Breast epithelium (tissue), 4 donors: ENCODE measurements at places on chromosomes 1 and 21. TPM values are rescaled to one million over a fixed set of nuclear protein-coding genes. Genes with fewer than 3 reads are reported as not detected.

DNA sequence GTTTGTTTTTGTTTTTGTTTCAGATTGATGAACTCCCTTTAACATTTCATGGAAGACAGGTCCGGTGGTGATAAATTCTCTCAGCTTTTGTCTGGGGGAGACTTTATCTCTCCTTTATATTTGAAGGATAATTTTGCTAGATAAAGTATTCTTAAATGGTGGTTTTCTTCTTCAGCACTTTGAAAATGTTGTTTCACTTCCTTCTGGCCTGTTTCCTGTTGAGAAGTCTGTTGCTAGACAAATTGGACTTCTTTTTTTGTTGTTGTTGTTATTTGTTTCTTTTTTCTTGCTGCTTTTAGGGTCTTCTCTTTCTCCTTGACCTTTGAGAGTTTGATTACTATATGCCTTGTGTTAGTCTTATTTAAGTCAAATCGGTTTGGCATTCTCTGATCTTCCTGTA lies 50.8 kb downstream of the CRP start:
- DNase-seq, result no peak
- H3K27me3 ChIP-seq, result no peaks in the 10 kb centered on the region
- no peaks in the 10 kb centered on the region for H3K4me1 ChIP-seq
- H3K27ac ChIP-seq, result no peak overlapping the region
- H3K36me3 ChIP-seq, result no peaks in the 10 kb centered on the region

DNA sequence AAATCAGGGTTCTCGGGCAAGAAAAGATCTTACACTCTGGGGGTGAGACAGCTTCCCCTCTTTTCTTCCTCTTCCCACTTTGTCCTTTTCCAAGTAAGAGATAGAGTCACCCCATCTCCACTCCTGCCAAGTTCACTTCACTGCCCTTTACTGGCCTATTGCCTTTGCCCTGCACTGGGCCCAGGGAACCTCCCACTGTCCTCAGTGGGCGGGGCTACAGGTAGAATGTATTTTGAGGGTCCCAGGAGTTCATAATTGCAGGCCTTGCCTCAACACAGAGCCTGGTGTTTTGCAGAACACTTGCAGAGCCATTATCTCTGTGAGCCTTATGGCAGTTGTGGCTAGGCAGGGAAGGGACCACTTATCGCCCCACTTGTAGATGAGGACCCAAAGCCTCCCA lies 3.3 kb downstream of the AMPD2 start:
- no peaks in the 10 kb centered on the region for H3K27me3 ChIP-seq
- H3K4me1 ChIP-seq, result no peaks in the 10 kb centered on the region
- DNase-seq, result no peak
- H3K36me3 ChIP-seq, result no peaks in the 10 kb centered on the region
- no peak overlapping the region for H3K27ac ChIP-seq
- no peak overlapping the region for H3K4me3 ChIP-seq

Gene RGS18
- 2.0 TPM for total RNA-seq

- H3K36me3 ChIP-seq, result no peaks in the 10 kb centered on the region
- no peak overlapping the region for H3K4me3 ChIP-seq
- H3K27ac ChIP-seq, result no peak overlapping the region
Measured at GRCh38 chr1:108107658-108108057, 92.5 kb downstream of the SLC25A24 start.

GRCh38 chr1:22323141-22323845 lies 128.4 kb upstream of the ZBTB40 start:
- H3K4me3 ChIP-seq, result no peak overlapping the region
- H3K36me3 ChIP-seq, result no peaks in the 10 kb centered on the region
- DNase-seq, result no peak
- H3K4me1 ChIP-seq, result no peaks in the 10 kb centered on the region
- no peak overlapping the region for H3K27ac ChIP-seq
- no peaks in the 10 kb centered on the region for H3K27me3 ChIP-seq

Gene SAMSN1
- 15.4 TPM for total RNA-seq

- H3K27me3 ChIP-seq, result no peaks in the 10 kb centered on the region
- no peaks in the 10 kb centered on the region for H3K36me3 ChIP-seq
- DNase-seq, result no peak
- no peak overlapping the region for H3K4me3 ChIP-seq
- no peak overlapping the region for H3K27ac ChIP-seq
- H3K4me1 ChIP-seq, result no peaks in the 10 kb centered on the region
Measured at GRCh38 chr21:40736145-40736544, 110.8 kb downstream of the DSCAM start.

DNA sequence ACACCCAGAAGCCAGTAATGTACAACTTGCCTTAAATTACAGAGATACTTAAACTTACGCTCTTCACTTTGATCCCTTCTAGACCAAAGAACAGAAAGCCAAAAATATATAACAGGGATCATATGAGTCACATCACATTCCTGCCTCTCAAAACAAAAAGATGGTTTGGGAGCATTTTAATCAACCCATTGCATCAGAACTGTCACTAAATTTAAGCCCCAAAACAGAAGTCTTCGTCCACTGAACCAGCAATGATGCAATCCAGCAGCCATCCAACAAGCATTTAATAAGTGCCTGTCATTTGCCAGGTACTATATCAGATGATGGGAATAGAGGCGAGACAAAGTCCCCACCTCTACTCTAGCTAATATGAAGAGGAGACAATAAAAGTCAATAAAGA lies 42.7 kb upstream of the GLIS1 start:
- no peaks in the 10 kb centered on the region for H3K27me3 ChIP-seq
- H3K4me3 ChIP-seq, result no peak overlapping the region

GRCh38 chr1:196407358-196408051 lies 200.7 kb downstream of the KCNT2 start:
- no peaks in the 10 kb centered on the region for H3K4me1 ChIP-seq
- H3K27ac ChIP-seq, result peak overlapping the region; percentile 54
- no peaks in the 10 kb centered on the region for H3K36me3 ChIP-seq
- H3K4me3 ChIP-seq, result no peak overlapping the region
- H3K27me3 ChIP-seq, result no peaks in the 10 kb centered on the region

Gene SMCP
- total RNA-seq, result not detected

Gene ANKRD34A
- total RNA-seq, result 0.59 TPM

Gene ZSCAN20
- total RNA-seq, result 7.9 TPM

- no peaks in the 10 kb centered on the region for H3K4me1 ChIP-seq
- no peaks in the 10 kb centered on the region for H3K36me3 ChIP-seq
- no peak overlapping the region for H3K27ac ChIP-seq
- no peaks in the 10 kb centered on the region for H3K27me3 ChIP-seq
- H3K4me3 ChIP-seq, result no peak overlapping the region
Measured at GRCh38 chr1:84973498-84974334, 23.2 kb downstream of the MCOLN2 start.

GRCh38 chr1:31736675-31737074 lies 27.5 kb downstream of the ADGRB2 start:
- peak overlapping the region; percentile 43 for H3K4me3 ChIP-seq
- DNase-seq, result no peak
- no peaks in the 10 kb centered on the region for H3K36me3 ChIP-seq
- no peaks in the 10 kb centered on the region for H3K4me1 ChIP-seq
- peak overlapping the region; percentile 19 for H3K27ac ChIP-seq
- no peaks in the 10 kb centered on the region for H3K27me3 ChIP-seq

DNA sequence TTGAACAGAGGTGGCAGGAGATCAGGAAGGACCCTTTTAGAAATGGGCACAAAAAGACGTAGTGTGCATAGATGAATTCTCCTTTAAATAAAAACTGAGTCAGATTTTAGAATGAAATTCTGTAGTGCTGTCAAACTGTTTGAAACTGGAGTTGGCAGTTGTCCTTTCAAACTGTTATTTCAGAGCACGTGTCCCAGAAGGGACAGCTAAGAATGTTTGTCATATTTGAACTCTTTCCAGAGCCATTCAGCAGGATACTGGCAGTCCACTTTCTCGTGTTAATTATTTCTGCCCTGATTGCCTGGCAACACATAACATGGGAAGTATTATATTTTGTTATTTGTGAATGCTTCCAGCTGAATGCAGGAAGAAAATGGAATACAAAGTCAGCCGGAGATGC lies 212.3 kb upstream of the DPYD start:
- H3K4me1 ChIP-seq, result no peaks in the 10 kb centered on the region
- H3K27me3 ChIP-seq, result no peaks in the 10 kb centered on the region
- no peaks in the 10 kb centered on the region for H3K36me3 ChIP-seq
- H3K27ac ChIP-seq, result no peak overlapping the region
- DNase-seq, result no peak

DNA sequence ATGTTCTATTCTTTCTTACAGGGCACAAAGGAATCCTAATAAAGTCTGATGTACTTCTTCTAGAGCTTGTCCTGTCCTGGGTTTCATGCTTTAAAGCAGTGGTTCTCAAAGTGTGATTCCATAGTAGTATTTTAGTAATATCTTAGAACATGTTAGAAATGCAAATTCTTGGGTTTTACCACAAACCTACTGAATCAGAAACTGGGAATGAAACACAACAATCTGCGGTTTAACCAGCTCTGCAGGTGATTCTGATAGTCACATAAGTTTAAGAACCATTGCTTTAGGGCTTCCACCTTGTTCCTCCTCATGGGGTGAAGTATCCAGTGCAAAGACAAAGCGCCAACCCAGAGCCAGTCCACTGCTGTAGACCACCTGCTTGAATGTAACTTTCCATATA lies 41.1 kb downstream of the NGF start:
- H3K36me3 ChIP-seq, result no peaks in the 10 kb centered on the region
- no peak overlapping the region for H3K27ac ChIP-seq
- H3K4me3 ChIP-seq, result no peak overlapping the region

GRCh38 chr1:6623269-6623965 lies 1.3 kb upstream of the THAP3 start:
- H3K27me3 ChIP-seq, result no peaks in the 10 kb centered on the region
- no peak overlapping the region for H3K4me3 ChIP-seq
- DNase-seq, result no peak
- peaks cover 5% of the 10 kb centered on the region for H3K4me1 ChIP-seq
- H3K36me3 ChIP-seq, result no peaks in the 10 kb centered on the region

Gene TEKT2
- total RNA-seq, result not detected

DNA sequence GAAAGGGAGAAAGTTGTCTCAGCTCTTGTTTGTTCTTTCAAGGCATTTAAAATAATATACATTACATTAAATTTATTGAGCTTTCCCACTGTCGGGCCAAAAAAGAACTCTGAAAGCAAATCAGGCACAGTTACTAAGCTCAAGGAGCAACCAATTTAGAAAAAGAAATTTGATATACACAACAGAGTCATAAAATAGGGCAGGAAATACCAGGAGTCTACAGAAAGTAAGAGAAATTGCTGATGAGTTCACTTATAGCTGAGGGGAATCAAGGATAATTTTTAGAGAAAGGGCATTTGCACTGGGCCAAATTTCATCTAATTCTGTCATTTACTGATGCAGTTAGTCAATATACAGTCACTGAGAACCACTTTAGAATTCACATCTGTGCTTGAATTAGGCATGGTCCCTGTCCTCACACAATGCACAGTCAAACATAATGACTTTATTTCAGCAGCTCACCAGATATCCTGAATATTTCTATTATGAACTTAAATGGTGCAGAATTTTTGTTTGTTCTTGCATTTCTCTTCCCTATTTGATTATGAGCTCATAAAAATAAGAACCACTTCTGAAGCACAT lies 249.6 kb upstream of the BEND5 start:
- no peak overlapping the region for H3K27ac ChIP-seq
- no peak overlapping the region for H3K4me3 ChIP-seq
- no peak for DNase-seq
- H3K27me3 ChIP-seq, result no peaks in the 10 kb centered on the region
- H3K36me3 ChIP-seq, result no peaks in the 10 kb centered on the region

Gene SPRR1B
- not detected for total RNA-seq

- no peaks in the 10 kb centered on the region for H3K27me3 ChIP-seq
- H3K27ac ChIP-seq, result no peak overlapping the region
- H3K4me3 ChIP-seq, result no peak overlapping the region
Measured at GRCh38 chr1:160721473-160721872, 9.9 kb upstream of the CD48 start.

DNA sequence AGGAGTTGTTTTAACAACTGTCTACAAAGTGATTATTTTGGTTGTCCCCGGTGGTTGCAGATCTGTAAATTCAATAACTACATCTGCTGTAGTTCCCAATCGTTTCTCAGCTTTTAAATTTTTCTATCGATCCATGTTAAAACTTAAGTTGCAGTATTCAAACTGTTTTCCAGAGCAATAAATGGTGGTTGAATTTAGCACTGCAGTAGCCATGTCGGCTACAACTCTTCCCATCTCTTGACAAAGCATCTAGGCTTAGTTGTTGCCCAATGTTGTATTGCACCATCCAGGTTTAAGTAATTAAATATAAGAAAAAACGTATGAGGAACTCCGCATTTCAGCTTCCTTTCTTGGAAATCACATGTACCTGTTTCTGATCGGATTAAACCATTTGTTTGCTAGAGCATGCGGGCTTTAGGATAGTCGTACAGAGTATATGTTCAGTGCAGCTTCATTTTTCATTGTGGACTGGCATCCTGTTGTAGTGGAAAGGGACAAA lies 996 bp downstream of the CNIH4 start:
- peak overlapping the region; percentile 96 for H3K27ac ChIP-seq
- peaks cover 7% of the 10 kb centered on the region for H3K4me1 ChIP-seq
- no peaks in the 10 kb centered on the region for H3K36me3 ChIP-seq
- DNase-seq, result no peak
- peak overlapping the region; percentile 94 for H3K4me3 ChIP-seq
- no peaks in the 10 kb centered on the region for H3K27me3 ChIP-seq

- peak overlapping the region; percentile 53 for H3K4me3 ChIP-seq
- DNase-seq, result no peak
- no peaks in the 10 kb centered on the region for H3K4me1 ChIP-seq
Measured at GRCh38 chr1:243483071-243483771, 227.4 kb downstream of the SDCCAG8 start.

Gene LCE2C
- total RNA-seq, result not detected

DNA sequence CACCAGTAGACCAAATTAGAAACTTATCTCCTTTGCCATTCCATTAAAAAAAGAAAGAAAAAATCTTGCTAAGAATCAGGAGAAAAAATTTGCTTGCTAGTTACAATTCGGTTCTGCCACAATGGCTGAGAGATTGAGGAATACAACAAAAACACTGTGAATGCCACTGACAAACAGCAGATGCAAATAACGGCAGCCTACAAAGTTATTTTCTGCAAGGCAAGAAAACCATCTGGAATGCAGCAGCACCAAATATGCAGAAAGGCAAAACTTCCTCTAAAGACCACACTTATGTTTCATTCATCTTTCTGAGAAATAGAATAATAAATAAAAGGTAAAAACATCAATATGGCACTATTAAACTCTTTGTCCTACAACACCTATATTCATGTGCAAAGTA lies 75.7 kb downstream of the ENAH start:
- no peak overlapping the region for H3K27ac ChIP-seq
- no peak overlapping the region for H3K4me3 ChIP-seq
- no peaks in the 10 kb centered on the region for H3K4me1 ChIP-seq
- H3K36me3 ChIP-seq, result no peaks in the 10 kb centered on the region

DNA sequence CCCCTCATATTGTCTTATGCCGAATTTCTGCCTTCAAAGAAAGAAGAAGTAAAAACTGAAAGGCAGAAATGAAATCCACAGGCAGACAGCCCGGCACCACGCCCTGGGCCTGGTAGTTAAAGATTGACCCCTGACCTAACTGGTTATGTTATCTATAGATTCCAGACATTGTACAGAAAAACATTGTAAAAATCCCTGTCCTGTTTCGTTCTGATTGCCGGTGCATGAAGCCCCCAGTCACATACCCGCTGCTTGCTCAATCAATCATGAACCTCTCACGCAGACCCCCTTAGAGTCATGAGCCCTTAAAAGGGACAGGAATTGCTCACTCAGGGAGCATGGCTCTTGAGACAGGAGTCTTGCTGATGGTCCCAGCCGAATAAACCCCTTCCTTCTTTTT lies 49.3 kb downstream of the JMJD4 start:
- no peaks in the 10 kb centered on the region for H3K4me1 ChIP-seq
- no peak overlapping the region for H3K27ac ChIP-seq
- DNase-seq, result no peak
